ENCODE measurements at places on chromosomes 16 and 17.

DNA sequence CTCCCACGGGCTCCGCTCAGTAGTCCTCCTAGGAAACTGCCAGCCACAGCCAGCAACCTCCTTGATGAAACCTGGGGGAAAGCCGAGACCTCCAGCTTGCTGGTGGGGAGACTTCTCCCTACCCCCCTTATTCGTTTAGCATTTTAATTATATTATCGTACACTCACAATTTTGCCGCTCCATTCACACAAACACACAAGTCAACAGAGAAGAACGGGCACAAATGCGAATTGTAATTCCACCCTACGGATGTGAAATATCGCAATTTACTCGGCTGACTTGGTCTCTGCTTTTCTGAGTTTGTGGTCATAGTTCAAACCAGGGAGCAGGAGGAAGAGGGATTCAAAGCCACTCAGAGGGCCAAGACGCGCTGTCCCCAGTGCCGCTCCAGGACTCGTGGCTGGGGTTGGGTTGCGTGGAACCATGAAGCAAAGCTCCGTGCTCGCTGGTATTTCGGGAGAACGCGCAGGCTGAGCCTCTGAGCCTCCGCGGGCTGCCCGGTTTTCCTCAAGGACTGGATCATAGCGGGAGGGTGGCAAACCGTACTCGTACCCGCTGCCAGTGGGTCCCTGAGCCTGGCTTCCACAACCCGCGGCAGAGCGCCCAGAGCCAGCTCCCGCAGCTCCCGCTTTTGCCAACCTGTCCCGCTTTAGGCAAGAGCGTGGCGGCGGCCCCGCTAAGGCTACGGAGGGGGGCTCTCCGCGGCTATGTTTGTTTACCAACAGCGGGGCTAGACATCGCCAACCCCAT is 2.0 kb downstream of the LHX1 start:
- no peak for DNase-seq

DNA sequence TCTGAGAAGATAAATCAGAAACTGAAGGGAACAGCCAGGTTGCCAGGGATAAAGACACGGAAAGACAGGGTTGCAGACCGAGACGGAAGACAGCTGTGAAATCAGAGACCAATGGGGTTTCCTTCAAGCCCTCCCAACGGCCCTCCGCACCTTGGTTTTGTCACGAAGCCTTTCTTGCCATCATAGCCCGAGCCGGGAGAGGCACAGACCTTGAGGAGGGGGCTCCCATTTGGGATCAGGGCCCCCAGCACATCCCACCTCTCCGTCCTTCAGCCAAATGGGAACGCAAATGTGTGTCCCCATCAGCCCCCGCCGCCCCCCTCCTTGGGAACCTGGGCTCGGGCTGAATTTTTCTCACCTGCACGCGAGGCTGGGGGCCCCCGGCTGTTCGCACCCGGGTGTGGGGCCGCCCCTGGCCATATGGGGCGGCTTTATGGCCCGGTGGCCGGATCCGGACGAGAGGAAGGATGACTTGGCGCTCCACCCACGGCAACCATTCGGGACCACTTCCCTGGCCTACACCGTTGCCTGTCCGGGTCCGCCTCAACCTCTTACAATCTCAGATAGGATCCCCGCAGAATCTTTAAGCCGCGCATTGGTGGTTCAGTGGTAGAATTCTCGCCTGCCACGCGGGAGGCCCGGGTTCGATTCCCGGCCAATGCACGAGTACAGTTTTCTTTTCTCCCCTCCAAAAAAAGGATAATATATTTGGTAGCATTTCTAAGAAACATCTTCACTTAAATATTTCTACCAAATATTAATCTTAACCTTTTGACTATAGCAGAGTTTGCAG is 1.4 kb upstream of the HES7 start:
- peak; percentile 82 for DNase-seq

- DNase-seq = no peak
These were observed 8.6 kb upstream of the TSPOAP1 start for GRCh38 chr17:58337210-58337599.

DNA sequence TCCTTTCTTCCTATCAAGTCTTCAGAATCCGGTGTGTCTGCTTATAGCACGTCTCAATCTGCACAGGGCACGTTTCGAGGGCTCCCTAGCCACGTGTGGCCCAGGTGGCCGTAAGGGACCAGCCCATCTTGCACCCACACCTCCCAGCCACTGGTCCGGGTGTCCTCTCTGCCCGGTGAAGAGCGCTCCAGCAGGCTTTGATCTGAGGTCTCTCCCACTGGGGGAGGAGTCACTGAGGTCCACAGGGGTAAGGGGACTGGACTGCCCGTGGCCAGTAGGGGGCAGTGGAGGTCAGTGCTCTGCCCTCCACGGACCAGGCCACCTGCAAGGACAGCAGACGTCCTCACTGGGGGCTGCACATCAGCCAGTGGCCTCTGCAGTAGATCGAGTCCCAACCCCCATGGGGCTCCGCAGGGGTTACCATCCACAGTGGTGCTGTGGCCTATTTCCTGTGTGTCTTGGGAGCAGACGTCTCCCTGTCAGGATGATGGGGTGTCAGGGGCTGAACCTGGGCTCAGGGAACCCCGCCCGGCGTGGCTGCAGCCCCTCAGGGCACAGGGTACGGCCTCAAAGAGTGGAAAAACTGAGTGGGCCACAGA is 204.1 kb upstream of the CIBAR2 start:
- DNase-seq = no peak

DNA sequence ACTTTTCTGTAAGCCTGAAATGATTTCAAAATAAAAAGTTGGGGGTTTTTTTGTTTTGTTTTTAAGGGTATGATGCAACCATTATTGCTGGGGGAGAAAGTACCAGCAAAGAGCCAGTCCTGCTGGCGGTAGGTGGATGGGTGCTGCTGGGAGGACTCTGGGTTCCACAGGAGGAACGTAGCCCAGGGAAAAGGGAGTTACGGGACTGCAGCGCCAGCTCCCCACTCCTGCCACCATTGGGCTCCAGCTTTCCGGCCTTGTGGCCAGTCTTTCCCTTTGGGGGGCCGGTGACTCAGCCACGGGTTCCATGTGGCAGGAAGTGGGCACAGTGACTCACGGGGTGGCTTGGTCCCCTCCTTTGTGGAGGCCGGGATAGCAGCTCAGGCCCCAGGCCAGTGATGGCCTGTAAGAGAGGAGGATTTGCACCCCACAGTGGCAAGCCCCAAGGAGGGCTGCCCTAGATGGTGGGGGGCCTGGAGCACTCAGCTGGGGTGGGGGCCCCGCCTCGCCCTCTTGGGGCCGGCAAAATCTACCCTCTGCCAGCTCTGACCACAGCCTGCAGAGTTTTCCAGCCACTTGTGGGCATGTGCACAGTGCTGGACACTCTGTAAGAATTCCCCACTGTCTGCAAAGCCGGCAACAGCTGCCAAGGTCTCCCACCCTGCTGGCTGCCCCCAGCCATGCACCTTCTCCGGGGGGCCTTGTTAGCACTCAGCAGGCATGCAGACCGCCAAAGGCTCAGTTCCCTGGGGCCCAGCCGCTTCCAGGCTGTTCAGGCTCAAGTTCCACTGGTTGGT is 30.4 kb downstream of the SOCS3 start:
- no peak for DNase-seq

- no peak for DNase-seq
These were observed 79.1 kb downstream of the KSR1 start for GRCh38 chr17:27535178-27535928.

- DNase-seq = no peak
These were observed 49.8 kb downstream of the MPRIP start for GRCh38 chr17:17091856-17092756.

DNA sequence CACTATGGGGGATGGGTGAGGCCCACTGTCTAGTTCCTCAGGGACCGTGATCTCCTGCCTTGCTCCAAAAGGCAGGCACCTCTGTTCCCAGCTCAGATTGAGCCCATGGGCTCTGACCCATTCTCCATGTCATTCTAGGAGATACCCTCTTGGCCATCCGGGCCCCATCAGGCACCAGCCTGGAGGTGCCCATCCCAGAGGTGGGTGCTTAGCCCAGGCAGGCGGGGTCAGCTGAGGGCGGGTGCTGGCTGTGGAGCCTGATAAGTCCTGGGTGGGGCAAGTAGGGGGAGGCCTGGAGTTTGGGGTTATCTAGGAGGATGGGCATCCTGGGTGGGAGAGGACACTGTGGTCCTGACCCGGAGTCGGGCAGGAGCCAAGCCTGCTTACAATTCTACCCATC is 2.3 kb downstream of the E2F4 start:
- no peak for DNase-seq
